Lower lobe of right lung (tissue), 2 donors: ENCODE measurements at places on chromosomes 3 and 15. TPM values are rescaled to one million over a fixed set of nuclear protein-coding genes. Genes with fewer than 3 reads are reported as not detected.

DNA sequence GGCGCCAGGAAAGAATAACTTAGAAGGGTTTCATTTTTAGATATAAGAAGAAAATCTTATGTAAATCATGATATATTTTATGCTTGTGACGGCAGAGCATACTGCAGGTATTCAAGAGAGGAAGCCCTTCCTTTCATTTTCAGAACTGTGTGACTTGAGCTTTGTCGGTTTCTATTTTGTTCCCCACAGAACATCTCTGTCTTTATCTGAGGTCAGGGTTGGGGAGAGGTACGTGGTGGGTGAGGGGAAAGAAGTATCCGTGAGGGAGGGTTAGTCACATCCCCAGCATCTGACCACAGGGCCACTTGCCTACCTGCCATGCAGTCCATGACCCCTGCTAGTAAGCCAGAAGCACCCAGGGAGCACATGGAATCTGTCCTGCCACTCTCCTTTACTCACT is 126.5 kb downstream of the DGKG start:
- H3K4me1 ChIP-seq = peaks cover 15% of the 10 kb centered on the region
- no peaks in the 10 kb centered on the region for H3K36me3 ChIP-seq
- no peaks in the 10 kb centered on the region for H3K27me3 ChIP-seq
- no peak overlapping the region for H3K4me3 ChIP-seq
- DNase-seq = no peak

DNA sequence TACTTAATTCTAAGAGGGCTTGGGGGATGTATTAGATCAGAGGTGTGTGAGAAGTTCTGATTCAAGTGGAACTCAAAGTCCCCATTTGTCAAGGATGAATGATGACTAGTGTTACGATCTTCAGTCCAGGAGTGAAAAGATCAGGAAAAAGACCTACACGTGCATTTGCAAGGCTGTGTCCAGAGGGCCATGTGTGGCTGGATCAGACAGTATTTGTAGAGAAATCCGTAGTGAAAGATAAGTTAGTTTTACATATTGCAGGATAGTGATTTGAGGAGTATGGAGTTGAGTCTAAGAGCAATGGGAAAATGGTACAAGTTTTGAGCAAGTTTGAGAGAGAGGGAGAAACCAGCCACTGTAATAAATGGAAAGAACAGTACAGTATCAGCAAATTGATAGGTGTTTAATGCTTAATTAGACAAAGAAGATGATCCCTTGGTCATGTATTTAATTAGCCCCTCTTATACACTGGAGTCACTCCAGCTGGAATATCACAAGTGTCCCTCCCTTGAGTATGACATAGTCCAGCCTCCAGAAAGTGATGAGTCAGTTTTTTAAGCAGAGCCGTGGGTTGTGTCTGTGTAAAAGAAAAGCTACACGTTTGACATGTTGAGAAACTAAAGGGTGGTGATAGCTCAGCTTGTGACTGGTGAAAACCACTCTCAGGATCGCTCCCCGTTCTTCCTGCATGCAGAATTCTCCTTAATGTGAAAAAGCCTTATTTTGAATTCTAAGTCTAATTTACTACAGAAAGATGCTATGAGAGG is 348.8 kb downstream of the ROBO1 start:
- no peak overlapping the region for H3K27ac ChIP-seq
- H3K4me1 ChIP-seq = no peaks in the 10 kb centered on the region
- H3K36me3 ChIP-seq = no peaks in the 10 kb centered on the region
- no peak overlapping the region for H3K4me3 ChIP-seq
- no peaks in the 10 kb centered on the region for H3K27me3 ChIP-seq
- no peak for DNase-seq

DNA sequence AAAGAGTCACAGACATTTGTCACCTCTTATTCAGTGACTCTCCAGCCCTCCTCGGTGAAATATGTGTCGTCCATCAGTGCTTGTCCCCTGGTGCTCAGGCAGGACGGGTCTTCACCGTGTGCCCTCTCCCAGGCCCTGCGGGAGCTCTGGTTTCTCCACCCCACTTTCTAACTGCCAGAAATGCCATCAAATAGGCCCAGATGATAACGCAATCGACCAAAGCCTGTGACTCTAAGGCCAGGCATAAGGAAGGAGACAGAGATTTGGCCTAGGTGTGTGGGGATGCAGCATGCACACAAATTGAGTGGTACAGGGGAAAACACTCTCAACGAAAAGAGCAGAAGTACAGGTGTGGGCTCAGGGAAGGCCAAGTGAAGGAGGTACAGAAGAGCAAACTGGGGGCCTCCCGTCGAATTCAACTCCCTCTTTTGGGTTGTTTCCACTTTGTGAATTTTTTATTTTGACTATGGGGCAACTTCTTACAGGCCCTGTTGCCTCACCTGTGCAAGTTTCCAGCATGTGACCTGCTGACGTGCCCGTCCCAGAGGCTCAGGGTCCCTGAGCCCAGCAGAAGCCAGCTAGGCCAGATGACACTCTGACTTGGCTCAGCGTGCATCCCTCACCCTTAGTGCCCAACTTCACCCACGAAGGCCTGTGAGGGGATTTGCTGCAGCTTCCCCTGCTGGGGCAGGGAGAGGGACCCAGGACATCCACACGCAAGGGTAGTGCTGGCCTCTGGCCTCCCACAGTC is 4.7 kb downstream of the NUP210 start:
- peaks cover 39% of the 10 kb centered on the region for H3K4me1 ChIP-seq
- no peak overlapping the region for H3K4me3 ChIP-seq
- no peaks in the 10 kb centered on the region for H3K27me3 ChIP-seq
- no peak for DNase-seq
- H3K27ac ChIP-seq = peak overlapping the region; percentile 82

GRCh38 chr3:79506751-79507150 is 261.0 kb downstream of the ROBO1 start:
- H3K27me3 ChIP-seq = no peaks in the 10 kb centered on the region
- H3K4me1 ChIP-seq = no peaks in the 10 kb centered on the region
- no peak for DNase-seq
- H3K4me3 ChIP-seq = no peak overlapping the region

- DNase-seq = no peak
- H3K4me1 ChIP-seq = peaks cover 4% of the 10 kb centered on the region
- H3K4me3 ChIP-seq = no peak overlapping the region
- no peaks in the 10 kb centered on the region for H3K27me3 ChIP-seq
- H3K36me3 ChIP-seq = no peaks in the 10 kb centered on the region
Measured at GRCh38 chr15:81178365-81178764, 18.3 kb upstream of the IL16 start.

DNA sequence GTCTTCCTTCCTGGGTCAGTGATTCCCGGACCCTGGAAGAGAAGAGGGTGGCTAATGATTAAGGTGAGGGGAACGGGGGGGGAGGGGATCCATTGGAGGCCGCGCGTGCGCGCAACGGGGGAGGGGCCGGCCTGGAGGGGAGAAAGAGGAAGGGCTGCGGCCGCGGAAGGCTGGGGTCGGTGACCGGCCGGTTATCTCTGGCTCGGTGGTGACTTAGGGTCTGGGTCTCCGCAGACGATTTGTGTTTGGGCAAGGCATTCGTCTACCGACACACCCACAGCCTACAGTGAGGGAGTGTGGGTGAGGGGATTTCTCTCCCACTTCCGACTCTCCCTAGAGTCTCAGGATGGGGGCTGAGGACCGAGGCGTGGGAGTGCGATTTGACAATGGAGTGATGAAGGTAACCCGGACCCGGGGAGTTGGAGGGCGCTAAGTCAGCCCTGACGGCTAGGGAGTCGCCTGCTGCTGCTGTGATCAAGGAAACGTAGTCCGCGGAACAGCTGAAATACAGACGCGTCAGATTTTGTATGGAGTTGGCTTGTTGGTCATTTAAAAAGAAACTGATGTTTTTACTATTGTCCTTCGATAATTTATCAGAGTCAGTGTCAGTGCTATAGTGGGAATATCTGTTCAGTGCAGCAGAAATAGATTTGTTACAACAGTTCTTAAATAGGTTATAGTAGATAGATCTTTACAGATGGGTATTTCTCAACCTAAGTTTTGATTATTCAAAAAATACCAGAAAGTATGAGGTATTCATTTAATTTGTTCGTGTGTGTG is 733 bp downstream of the RNF111 start:
- peaks cover 17% of the 10 kb centered on the region for H3K36me3 ChIP-seq
- H3K4me1 ChIP-seq = peaks cover 25% of the 10 kb centered on the region
- peak overlapping the region; percentile 88 for H3K27ac ChIP-seq
- peak overlapping the region; percentile 98 for H3K4me3 ChIP-seq
- DNase-seq = peak; percentile 86
- no peaks in the 10 kb centered on the region for H3K27me3 ChIP-seq

DNA sequence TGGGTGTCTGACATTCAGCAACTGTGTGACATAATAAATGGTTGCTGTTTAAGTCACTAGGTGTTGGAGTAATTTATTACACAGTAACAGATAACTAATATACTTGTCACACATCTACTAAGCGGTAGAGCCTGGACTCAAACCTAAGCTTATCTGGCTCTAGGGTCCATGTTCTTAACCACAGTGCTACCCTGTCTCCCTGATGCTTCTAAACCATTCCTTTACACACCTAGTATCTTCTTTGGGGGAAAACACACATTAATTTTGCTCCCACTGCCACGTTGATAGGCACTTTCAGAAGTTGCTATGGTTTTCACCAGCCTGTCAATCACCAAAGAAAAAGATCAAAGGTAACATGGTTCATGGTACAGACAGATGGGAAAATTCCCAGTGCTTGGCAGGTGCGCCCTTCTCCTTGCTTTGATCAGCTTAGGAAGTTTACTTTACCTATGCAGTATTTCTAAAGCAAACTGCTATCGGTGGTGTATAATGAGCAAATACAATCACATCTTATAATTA is 150.8 kb downstream of the PDZRN3 start:
- DNase-seq = no peak
- H3K27ac ChIP-seq = no peak overlapping the region
- H3K4me1 ChIP-seq = no peaks in the 10 kb centered on the region
- no peaks in the 10 kb centered on the region for H3K36me3 ChIP-seq
- H3K4me3 ChIP-seq = no peak overlapping the region
- no peaks in the 10 kb centered on the region for H3K27me3 ChIP-seq

- H3K36me3 ChIP-seq = no peaks in the 10 kb centered on the region
- H3K27ac ChIP-seq = no peak overlapping the region
- H3K27me3 ChIP-seq = peaks cover 91% of the 10 kb centered on the region
- H3K4me3 ChIP-seq = no peak overlapping the region
Measured at GRCh38 chr3:147377412-147378367, 28.7 kb downstream of the ZIC4 start.

DNA sequence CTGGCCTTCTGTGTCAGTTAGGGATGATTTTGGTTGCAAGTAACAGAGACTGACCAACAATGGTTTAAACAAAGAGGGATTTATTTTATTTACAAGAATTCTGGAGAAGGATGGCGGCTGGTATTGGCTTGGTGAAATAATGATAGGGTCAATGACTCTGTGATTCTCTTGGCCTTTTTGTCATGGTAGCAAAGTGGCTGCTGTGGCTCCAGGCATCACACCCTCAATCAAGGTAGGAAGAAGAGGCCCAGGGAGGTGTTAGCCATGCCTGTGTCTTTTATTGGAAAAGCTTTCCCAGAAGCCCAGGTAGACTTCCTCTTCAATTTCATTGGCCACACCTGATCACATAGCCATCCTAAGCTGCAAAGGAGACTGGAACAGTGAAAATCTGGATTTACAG is 13.1 kb downstream of the FAM107A start:
- peaks cover 19% of the 10 kb centered on the region for H3K36me3 ChIP-seq
- DNase-seq = no peak
- no peak overlapping the region for H3K4me3 ChIP-seq
- H3K4me1 ChIP-seq = no peaks in the 10 kb centered on the region

GRCh38 chr3:8283193-8283592 is 218.4 kb upstream of the LMCD1 start:
- peaks cover 3% of the 10 kb centered on the region for H3K4me1 ChIP-seq
- no peak overlapping the region for H3K27ac ChIP-seq
- no peak for DNase-seq
- H3K27me3 ChIP-seq = no peaks in the 10 kb centered on the region

GRCh38 chr15:91214675-91215590 is 114.9 kb downstream of the SV2B start:
- no peak overlapping the region for H3K27ac ChIP-seq
- no peaks in the 10 kb centered on the region for H3K4me1 ChIP-seq
- H3K27me3 ChIP-seq = peaks cover 5% of the 10 kb centered on the region

- peak overlapping the region; percentile 60 for H3K27ac ChIP-seq
- H3K4me3 ChIP-seq = no peak overlapping the region
- H3K27me3 ChIP-seq = no peaks in the 10 kb centered on the region
Measured at GRCh38 chr3:111594205-111594604, 941 bp downstream of the ZBED2 start.

GRCh38 chr3:188440340-188440972 is 286.5 kb downstream of the LPP start:
- no peak overlapping the region for H3K27ac ChIP-seq
- no peaks in the 10 kb centered on the region for H3K36me3 ChIP-seq
- no peak overlapping the region for H3K4me3 ChIP-seq
- DNase-seq = no peak
- peaks cover 21% of the 10 kb centered on the region for H3K4me1 ChIP-seq

SPESP1 gene
- total RNA-seq = 2.0 TPM

ADGRG7 gene
- not detected for total RNA-seq

ABI3BP gene
- total RNA-seq = 108 TPM

STARD5 gene
- total RNA-seq = 5.2 TPM
